Astrocyte (in vitro differentiated cells and primary cell): ENCODE measurements at places on chromosomes 16 and 17.

- DNase-seq: no peak
Observed at GRCh38 chr16:23227529-23227928, 45.0 kb downstream of the SCNN1G start.

DNA sequence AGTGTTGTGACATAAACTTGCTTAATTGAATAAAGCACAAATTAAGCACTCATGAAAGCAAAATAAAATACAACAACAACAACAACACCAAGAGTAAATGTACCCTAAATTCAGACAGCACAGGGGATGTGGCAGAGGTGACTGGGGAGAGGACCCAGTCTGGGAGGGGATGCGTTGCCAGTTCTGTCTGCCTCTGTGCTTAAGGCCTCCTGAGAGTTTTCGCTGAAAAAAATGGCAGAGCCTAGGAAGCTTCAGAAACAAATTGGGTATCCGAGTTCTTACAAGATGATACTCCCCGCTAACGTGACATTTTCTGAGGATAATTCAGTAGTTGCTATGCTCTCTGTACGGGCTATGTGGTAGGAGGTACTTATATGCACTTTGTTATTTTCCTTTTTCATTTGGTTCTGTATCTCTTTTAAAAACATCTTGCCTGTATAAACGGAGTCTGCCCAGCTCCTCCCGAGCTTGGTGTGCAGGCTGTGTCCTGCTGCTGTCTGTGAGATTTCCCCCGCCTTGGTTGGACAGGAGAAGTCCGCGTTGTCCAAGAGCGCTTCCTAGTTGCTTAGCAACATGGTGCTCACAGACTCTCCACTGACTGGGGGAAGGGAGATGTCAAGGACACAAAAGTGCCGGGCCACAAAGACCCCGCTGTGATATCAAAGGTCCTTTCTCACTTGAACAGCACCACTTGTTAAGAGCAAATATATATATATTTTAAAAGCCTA lies 134.2 kb upstream of the CPHXL start:
- DNase-seq: no peak

DNA sequence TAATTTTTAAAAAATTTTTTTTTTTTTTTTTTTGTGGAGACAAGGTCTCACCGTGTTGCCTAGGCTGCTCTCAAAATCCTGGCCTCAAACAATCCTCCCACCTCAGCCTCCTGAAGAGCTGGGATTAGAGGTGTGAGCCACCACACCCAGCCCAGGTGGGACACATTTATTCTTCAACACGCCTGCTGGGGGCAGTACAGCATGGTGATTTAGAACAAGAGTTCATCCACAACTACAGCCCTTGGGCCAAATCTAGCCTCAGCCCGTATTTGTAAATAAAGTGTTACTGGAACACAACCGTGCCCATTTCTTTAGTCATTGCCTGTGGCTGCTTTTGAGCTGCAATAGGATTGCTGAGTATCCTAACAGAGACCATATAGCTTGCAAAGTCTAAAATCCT lies 92.8 kb downstream of the KATNIP start:
- DNase-seq: no peak

- DNase-seq: no peak
Observed at GRCh38 chr17:60857556-60858080, 180.0 kb downstream of the BCAS3 start.

GRCh38 chr17:17413215-17413792 lies 63.5 kb upstream of the MED9 start:
- DNase-seq: peak; percentile 55

DNA sequence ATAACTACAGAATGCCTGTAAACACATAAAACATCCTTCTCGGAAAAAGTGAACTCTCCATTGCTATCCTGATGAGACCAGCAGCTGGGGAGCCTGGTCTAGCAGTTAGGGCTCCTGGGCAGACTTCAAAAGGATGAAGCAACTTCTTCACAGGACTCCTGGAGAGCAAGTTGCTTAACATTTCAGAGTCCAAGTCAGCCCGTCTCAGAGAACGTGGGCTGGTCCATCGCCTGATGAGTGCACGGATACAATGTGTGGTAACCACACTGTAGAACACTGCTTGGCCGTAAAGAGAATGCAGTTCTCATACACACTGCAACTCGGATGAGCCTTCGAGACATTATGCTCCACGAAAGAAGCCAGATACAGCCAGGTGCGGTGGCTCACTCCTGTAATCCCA lies 52.7 kb downstream of the TMEM235 start:
- DNase-seq: no peak
